ENCODE measurements at places on chromosomes 1 and 21.

GRCh38 chr1:178664278-178664677 is 60.8 kb upstream of the RALGPS2 start:
- DNase-seq = no peak

- peak; percentile 44 for DNase-seq
Observed at GRCh38 chr1:150365941-150366340, 2.0 kb downstream of the RPRD2 start.

GRCh38 chr1:226993814-226994585 is 53.9 kb downstream of the COQ8A start:
- DNase-seq = no peak

DNA sequence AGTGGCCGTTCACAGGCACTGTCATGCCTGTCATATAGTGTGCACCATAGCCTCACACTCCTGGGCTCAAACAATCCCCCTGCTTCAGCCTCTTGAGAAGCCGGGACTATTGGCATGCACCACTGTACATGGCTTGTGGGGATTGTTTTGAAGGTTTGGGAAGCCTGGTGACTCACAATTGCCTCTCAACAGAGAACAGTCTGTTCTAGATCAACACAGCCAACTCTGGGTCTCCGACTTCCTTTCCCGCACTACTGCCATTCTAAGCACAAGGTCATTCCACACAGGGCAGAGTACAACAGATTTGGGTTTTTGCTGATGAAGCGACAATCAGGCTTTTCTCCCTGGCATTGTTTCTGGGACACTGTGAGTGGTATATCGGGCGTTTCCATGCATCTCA is 15.5 kb upstream of the AHCTF1 start:
- peak; percentile 59 for DNase-seq

DNA sequence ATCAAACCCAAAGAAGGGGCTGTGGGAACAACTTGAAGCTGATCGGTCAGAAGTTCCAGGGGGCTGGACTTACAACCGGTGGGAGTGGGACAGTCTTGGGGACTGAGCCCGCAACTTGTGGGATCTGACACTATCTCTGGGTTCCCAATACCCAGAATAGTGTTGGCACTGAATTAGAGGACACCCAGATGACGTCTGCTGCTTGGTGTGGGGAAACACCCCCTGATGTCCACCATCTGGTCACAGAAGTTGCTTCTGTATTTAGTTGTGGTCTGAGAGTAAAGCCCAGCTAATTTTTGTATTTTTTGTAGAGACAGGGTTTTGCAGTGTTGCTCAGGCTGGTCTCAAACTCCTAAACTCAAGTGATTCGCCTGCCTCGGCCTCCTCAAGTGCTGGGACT is 28.8 kb downstream of the SERBP1 start:
- DNase-seq = no peak

- peak; percentile 80 for DNase-seq
Observed at GRCh38 chr1:184483101-184483683, 96.4 kb downstream of the C1orf21 start.

DNA sequence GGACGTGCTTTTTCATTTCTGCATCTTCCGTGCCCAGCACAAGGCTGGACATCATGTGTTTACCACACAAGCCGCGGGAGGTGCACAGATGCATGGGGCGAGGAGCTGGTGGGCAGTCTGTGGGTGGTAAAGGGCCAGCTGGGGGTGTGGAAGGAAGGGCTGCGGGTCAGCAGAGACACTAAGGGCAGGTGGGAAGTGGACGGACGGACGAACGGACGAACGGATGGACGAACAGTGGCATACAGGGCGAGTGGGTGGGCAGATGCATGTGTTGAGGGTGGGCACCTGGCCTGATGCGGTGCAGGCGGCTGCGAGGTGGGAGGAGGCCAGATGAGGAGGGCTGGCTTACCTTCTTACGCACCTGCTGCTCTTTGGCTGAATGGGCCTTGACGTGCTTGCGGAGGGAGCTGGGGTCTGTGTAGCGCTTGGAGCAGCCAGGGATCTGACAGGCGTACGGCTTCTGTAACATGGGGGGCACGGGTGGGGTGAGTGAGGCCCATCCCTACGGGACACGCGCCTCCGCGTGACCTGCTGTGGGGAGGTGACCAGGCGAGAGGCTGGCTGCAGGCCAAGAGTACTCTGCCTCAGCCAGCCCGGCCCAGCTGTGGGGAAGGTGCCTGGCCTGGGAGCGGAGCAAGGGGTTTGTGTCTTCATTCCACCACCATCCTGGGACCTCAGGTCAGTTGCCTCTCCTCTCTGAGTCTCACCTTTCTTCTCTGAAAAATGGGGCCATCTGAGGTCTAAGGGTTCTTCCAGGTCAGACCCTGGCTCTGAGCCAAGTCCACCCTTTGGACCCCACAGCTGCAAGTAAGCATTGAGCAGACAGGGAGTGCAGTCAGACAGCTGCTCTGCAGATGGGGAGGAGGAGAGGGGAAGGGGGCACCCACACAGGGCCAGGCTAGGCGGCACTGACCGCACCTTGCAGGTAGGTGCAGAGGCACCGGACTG is 65.5 kb downstream of the DMRTB1 start:
- DNase-seq = no peak

DNA sequence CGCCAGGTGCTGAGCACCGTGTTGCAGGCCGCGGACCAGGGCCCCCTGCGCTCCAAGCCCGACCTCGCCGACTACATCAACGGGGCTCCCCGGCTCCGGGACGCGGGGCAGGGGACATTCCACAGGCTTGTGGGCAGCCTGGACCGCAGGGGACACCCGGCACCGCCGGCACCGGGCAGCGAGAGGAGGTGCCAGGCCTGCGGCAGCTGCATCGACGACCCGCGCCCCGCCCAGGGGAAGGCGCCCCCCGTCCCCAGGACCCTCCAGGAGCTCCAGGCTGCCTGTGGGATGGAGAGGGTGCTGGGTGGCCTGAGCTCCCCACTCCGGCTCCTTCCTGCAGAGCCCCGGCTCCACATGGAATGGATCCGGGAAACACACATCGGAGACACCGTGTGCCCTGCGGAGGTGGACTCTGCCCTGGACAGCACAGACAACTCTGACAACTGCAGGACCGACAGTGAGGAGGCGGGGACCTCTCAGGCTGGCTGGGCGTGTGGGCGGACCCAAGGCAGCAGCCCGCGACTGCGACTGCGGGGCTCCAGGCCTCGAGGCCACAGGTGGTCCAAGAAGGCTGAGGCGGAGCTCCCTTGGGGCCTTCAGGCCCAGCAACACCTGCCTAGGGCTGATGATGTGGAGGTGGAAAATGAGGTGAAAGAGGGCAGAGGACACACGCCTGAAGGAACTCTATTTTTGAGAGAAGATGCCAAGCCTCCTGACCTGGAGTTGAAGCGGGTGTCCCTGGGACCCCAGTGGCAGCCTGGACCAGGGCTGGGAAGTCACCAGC is 22.8 kb downstream of the KIAA1614 start:
- DNase-seq = no peak

GRCh38 chr1:98369463-98369862 is 292.1 kb upstream of the SNX7 start:
- DNase-seq = no peak

DNA sequence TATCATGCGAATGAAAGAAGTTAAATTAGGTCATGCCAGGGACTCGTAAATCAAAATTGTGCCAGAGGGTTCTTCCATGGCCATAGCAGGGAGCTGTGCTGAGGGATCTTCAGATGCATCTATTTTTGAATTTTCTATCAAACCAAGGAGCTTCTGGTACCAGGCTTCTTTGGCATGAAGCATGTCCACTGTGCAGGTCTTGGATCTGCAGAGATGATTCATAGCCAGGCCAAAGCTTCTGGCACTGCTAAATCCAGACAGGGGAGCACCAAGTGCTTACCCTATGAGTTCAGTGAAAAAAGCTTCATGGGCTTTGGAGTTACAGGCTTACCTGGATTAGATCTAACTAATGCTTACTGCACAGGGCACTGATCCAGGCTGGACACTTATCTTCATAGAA is 154.2 kb upstream of the DAB1 start:
- DNase-seq = no peak

DNA sequence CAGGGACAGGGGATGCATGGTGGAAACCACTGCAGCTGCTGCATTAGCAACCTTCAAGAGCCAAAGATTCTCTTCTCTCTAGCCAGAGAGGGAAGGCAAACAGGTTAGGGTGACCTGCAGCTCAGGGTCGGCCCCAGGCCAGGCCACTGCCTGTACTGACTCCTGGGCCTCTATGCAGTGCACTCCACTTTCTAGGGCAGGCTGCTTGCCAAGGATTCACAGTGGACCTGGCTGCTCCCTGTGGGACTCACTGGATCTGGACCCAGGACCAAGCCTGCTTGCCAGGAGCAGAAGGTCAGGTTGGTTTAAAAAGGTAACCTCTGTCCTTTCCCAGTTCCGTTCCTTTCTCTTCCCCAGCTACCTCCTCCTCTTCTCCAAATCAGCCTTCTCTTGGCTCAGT is 52.4 kb downstream of the HIVEP3 start:
- no peak for DNase-seq

- DNase-seq = peak; percentile 85
Observed at GRCh38 chr1:184805667-184806295, 51.1 kb upstream of the EDEM3 start.

All from EH (cell line).